ENCODE measurements at places on chromosomes 7 and 10. TPM values are rescaled to one million over a fixed set of nuclear protein-coding genes. Genes with fewer than 3 reads are reported as not detected.

DNA sequence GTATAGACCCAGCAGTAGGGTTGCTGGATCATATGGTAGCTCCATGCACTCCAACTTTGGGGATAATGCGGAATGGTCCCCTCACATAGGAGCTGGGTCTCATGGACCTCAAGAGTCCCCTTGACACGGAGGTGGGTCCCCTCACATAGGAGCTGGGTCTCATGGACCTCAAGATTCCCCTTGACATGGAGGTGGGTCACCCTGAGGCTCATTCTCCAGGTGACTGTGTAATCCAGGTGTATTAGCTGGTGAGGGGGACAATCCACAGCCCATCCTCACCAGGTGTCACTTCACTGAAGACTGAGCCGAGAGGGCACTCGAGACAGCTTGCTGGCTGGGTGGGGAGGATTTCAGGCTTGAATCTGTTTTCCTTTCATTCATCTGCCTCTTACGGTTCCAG lies 121.9 kb downstream of the PTPN20 start:
- no peak for DNase-seq

GRCh38 chr7:118288098-118288497 lies 63.6 kb downstream of the ANKRD7 start:
- no peak for DNase-seq

Gene SORCS1
- total RNA-seq: 3.3 TPM

GRCh38 chr10:119120413-119120867 lies 16.5 kb downstream of the DENND10 start:
- no peak for DNase-seq

Gene DGKI
- 19.4 TPM for total RNA-seq

Gene CLDN12
- 53.9 TPM for total RNA-seq

Gene ATOH7
- total RNA-seq: 0.86 TPM

- no peak for DNase-seq
Observed at GRCh38 chr7:158970132-158970531, 113.8 kb downstream of the DYNC2I1 start.

DNA sequence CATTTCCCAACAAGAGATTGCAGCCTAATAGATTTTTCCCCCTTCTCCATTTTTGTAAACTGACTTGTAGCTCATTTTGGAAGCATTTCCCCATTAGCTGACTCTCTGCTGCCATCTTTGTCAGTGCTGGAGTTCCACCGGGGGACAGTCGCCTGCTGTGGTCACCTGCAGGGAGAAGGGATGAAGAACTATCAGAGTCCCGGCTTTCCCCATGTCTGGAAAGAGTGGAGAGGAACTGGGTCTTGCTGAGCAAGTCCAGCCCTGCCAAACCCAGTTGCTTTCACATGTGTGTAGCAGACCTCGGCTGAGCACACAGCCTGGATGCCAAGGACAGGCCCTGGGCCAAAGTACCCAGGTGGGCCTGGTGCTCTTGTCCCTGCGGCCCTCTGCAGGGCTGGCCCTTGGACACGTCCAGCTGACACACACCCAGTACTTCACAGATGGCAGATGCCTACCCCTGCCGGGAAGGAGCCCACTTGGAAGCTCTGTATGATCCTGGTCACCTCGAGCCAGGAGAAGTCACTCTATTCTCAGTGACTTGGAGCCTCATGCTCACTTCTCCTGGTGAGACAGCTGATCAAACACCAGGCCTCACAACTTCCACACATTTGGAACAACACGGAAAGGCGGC lies 157.3 kb upstream of the NPVF start:
- DNase-seq: no peak

GRCh38 chr10:73998929-73999691 lies 1.2 kb downstream of the VCL start:
- DNase-seq: peak; percentile 61

GRCh38 chr7:87474533-87475358 lies 734 bp downstream of the ABCB4 start:
- DNase-seq: no peak

DNA sequence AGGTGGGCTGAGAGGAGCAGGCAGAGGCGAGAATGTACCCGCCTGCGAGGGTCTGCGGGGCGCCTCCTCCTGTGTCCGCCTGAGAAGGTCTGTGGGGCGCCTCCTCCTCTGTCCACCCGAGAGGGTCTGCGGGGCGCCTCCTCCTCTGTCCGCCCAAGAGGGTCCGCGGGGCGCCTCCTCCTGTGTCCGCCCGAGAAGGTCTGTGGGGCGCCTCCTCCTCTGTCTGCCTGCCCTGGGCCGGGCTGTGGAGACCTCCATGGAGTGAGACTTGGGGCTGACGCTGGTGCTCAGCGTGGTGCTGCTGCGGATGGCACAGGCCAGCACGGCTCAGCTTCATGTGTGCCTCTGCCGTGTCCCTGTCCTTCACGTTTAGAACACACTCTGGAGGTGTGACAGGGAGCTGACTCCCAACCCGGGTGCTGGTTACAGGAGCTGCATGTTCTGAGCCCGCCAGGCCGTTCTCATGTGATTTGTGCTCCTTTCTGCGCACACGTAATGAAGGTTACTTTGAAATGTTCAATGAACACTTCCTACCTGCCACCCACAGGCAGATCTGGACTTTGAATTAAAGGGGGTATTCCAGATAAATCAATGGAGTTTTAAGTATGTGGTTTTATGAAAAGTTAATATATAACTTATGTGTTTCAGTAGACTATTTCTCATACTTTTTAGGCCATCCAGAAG lies 20.5 kb upstream of the GET4 start:
- DNase-seq: no peak

- no peak for DNase-seq
Observed at GRCh38 chr10:91206427-91206826, 14.0 kb upstream of the PCGF5 start.

All from glutamatergic neuron (in vitro differentiated cells).